ENCODE measurements at places on chromosomes 5 and 9.
A peak's percentile ranks its signal among the peaks of the same experiment; 100 is the strongest.

DNA sequence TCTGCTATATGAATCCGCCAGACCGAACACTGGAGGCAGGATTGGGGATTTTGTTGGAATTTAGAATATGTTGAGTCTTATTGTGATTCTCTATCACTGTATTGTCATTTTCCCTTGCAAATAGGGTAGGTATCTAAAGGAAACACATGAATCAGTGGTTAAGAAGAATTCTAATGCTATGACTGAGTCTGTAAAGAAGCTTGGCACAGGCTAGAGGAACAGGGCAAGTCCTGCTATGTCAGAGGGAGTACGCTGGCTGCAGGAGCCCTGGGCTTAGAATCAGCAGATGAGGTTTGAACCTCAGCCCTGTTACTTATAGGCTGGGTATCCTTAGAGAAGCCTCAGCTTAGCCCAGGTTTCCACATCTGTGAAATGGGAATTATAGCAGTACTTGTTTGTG, 198.1 kb downstream of the NR3C1 start:
- DNase-seq, result peak; percentile 97

DNA sequence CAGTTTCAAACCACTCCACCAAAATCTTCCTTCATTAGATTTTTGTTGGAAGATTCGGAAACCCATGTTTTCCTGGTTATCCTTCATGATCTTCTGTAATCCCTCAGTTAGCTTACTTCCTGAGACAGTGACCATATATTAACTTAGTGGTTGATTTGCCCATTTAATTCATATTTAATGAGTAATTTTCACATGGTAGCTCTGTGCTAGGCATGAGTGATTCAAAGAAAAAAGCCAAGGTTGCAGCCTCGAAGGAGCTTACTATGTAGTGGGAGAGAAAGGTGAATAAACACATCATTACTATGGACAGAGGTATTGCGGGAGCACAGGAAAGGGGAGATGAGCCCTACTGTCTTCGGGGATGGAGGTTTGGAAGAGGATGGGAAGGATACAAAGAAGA, 158.5 kb downstream of the TLE1 start:
- DNase-seq, result no peak

- DNase-seq, result no peak
Measured at GRCh38 chr5:89187883-89188465, 305.0 kb upstream of the MEF2C start.

- no peak for DNase-seq
Measured at GRCh38 chr9:70055406-70056210, 12.0 kb downstream of the MAMDC2 start.

- DNase-seq, result peak; percentile 14
Measured at GRCh38 chr5:72988769-72989168, 32.9 kb downstream of the FCHO2 start.

GRCh38 chr9:133099726-133100505, 21.1 kb downstream of the RALGDS start:
- no peak for DNase-seq

- DNase-seq, result peak; percentile 20
Measured at GRCh38 chr9:98657897-98658296, 50.8 kb downstream of the GABBR2 start.

GRCh38 chr5:115600766-115601165, 1.5 kb downstream of the TICAM2 start:
- no peak for DNase-seq

DNA sequence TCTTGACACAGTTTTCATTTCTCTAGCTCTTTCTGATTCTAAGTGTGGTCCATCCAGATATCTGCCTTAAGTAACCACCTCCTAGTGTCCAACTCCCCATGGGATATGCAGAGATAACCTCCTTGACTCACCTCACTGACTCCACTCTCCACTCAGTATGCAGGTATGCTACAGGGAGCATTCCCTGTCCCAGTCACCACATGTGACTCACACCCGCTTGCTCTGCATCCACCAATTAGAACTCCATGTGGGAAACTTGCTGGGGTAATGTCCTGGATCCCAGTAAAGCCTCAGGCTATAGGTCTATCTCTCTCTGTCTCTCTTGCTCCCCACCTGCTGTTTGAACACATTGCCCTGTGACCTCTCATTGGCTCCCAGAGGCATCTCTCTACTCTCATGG, 563.9 kb downstream of the HTR1A start:
- DNase-seq, result no peak

DNA sequence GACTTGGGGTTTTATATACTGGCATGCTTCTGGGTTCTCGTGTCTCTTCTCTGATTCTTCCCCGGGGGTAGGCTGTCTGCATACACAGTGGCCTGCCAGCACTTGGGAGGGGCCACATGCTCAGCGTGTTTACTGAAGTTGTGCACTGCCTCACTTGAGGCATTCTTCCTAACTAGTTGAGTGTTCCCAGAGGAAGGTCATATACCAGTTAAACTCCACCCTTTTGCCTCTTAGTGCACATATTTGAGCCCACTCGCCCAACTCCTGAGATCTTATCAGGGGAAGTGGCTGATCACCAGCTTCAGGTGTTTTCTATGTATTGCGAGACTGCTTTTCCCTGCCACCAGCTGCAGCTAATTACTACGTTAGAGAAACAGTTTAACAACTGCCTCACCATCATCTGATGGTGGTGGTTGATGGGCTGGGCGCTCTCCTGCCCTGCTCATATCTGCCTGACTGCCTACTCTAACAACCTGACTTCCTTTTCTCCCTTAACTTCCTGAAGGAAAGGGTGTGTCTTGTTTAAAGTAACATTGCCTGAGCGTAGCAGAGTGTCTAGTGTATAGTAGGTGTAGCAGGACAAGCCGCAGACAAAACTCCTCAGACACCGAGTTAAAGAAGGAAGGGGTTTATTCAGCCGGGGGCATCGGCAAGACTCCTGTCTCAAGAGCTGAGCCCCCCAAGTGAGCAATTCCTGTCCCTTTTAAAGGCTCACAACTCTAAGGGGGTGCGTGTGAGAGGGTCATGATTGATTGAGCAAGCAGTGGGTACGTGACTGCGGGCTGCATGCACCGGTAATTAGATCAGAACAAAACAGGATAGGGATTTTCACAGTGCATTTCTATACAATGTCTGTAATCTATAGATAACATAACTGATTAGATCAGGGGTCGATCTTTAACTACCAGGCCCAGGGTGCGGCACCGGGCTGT, 60.1 kb upstream of the CLINT1 start:
- DNase-seq, result peak; percentile 9
